ENCODE measurements at places on chromosomes 5 and 9. TPM values are rescaled to one million over a fixed set of nuclear protein-coding genes. Genes with fewer than 3 reads are reported as not detected.

Gene CHMP5
- total RNA-seq: 66.5 TPM

GRCh38 chr5:60208716-60209115, 315.2 kb upstream of the PDE4D start:
- DNase-seq: no peak

Gene TLR4
- 172 TPM for total RNA-seq

Gene IFNA2
- not detected for total RNA-seq

DNA sequence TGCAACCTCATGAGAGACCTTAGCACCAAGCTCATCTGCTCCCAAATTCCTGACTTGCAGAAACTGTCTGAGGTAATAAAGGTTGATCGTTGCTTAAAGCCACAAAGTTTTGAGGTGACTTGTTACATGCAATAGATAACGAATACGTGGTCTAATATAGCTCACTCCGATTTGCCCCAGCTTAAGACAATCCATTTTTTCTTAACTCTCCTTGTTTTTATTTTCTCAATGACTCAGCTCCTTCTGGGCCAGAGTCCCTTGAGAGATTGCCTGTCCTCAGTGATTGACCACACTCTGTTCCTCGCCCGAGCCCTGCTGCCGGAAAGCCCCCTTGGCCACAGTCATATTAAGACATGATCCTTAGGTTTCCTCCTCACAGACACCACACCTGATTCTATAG, 63.7 kb upstream of the FANCC start:
- no peak for DNase-seq

- no peak for DNase-seq
Observed at GRCh38 chr5:20360263-20360662, 372.3 kb upstream of the CDH18 start.

Gene CCNJL
- total RNA-seq: 8.5 TPM

GRCh38 chr5:130965920-130966319, 199.1 kb downstream of the HINT1 start:
- no peak for DNase-seq

- DNase-seq: no peak
Observed at GRCh38 chr9:119284118-119284517, 85.1 kb downstream of the BRINP1 start.

DNA sequence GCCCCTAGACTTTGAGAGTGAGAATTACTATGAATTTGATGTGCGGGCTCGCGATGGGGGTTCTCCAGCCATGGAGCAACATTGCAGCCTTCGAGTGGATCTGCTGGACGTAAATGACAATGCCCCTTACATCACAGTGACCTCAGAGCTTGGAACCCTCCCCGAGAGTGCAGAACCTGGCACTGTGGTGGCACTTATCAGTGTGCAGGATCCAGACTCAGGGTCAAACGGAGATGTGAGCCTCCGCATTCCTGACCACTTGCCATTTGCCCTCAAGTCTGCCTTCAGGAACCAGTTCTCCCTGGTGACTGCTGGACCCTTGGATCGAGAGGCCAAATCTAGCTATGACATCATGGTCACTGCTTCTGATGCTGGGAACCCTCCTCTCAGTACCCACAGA, 1.3 kb downstream of the PCDHGC4 start:
- DNase-seq: no peak

DNA sequence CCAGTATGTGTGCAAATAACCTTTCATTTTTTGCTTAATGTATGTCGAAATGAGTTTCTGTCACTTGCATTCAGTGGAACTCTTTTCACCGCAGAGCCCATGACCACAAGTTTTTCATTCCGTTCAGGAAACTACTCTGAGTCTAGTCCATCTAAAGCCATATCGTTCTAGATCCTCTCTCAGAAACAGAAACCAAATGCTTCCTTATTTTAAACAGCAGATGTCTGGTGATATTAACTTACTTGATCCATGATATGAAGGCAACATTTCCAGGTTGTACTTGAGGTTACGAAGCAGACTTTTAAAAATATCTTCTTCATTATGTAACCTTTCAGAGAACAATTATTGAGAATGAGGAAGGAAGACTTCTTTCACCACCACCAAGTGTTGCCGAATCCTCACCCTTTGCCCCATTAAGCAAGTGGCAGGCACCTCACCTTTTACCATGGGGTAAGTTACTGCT, 72.4 kb upstream of the GNAQ start:
- DNase-seq: no peak

Gene AQP7
- total RNA-seq: not detected

DNA sequence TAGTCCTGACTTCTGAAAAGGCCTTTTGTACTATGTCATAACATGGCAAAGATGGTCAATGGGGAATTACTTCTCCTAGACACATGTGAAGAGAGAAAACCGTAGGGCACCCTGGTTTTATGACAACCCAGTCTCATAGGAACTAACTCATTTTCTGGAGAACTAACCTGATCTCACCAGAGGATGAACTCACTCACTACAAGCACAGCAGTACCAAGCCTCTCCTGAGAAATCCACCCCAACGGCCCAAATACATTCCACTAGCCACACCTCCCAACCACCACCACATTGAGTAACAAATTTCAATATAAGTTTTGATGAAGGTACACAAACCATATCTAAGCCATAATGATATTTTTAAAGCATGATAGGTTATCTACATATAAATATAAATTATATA, 909.3 kb upstream of the CDH10 start:
- no peak for DNase-seq

- DNase-seq: no peak
Observed at GRCh38 chr5:90000351-90000750, 409.2 kb downstream of the CETN3 start.

- no peak for DNase-seq
Observed at GRCh38 chr9:137673886-137674285, 55.1 kb downstream of the EHMT1 start.

DNA sequence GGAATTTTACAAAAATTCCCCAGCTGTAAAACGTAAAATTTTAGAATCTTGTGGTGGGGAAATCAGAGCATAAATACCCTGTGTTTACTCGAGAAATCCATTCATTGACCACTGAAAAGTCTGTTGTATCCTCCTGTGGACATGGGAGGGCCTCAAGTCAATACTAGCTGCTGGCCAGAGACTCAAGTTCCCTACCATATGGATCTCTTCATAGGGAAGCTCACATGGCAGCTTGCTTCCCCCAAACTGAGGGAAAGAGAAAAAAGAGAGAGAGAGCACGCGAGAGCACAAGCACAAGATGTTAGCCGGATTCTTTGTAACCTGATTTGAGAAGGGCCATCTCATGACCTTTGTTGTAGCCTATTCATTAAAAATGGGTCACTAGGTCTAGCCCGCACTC, 591.9 kb downstream of the LRRC70 start:
- DNase-seq: no peak

Gene CCDC192
- not detected for total RNA-seq

Gene MYMK
- total RNA-seq: not detected

- DNase-seq: peak; percentile 54
Observed at GRCh38 chr5:10333154-10334006, 20.1 kb upstream of the MARCHF6 start.

GRCh38 chr9:33220681-33221567, 19.0 kb upstream of the SPINK4 start:
- no peak for DNase-seq

- no peak for DNase-seq
Observed at GRCh38 chr5:118776755-118777154, 211.6 kb downstream of the DTWD2 start.

- no peak for DNase-seq
Observed at GRCh38 chr9:93125331-93125894, 8.6 kb downstream of the NINJ1 start.

DNA sequence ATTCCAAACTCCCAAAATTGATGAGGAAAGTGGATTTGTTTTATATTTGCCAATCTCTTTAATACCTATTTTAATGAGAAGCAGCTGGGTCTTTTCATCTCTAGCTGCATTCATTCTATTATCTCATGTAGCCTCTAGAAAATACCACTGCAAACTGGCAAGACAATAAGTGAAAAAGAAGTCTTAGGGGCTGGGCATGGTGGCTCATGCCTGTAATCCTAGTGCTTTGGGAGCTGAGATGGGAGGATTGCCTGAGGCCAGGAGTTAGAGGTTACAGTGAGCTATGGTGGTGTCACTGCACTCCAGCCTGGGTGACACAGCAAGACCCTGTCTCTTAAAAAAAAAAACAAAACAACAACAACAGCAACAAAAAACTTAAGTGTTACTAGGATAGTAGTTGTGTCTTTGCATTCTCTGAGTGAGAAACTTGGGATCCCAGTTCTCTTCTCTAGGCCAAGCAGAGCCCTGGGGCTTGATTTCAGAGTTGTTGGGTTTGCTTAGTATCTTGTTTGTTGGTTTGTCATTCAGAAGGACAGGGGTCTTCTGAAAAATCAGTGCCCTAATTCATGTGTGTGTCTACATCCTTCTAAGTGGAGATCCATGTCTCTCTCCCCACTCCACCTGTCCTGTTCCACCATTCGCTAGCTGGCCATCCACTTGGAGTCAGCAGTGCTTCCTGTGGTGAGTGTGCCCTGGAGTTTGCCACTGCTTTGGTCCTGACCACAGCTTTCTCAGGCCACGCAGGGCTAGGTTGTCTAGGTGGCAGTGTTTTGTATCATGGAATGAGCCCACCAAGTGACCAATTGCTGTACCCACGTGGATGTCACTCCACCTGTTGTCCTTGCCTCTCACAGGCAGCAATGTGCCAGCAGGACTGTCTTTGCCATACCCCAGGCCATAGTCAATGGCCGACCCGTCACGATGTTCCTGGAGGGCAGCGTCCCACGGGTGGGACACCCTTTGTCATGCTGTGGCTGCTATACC, 19.5 kb downstream of the MARCHF6 start:
- no peak for DNase-seq

DNA sequence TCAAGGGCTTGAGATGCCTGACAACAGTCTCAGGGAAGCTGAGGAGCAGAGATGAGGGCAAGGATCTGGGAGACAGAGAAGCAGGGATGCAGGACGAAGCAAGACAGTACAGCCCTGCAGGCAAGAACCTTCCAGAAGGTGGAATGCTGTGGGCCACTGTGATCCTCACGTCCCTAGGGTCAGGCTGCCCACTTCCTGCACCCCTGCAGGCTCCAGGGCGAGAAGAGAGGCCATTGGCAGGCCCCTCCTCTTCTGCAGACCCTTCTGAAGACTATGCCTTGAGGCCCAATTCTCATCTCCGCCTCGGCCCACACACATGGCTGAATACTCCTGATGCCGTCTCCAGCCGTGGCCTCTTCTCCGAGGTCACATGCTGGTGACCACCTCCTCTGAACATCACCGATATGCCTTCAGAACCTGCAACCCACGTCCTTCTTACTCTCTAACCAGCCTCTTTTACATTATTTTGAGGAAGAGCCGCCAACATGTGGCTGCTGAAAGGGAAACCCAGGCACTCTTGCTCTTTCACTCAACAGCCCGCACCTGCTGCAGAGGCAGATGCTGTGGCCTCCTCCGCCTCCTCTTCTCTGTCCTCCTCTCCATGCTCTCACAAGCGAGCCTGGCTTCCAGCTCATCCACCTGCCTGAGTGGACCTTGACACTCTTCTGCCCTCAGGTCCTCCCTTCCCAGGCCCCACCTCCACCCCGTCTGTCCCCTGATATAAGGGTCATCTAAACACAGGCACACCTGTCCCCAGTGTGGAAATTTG, 181.5 kb downstream of the IRX2 start:
- no peak for DNase-seq

- DNase-seq: no peak
Observed at GRCh38 chr9:26439061-26439624, 453.5 kb downstream of the CAAP1 start.

- no peak for DNase-seq
Observed at GRCh38 chr5:117504305-117504704, 929.7 kb upstream of the SEMA6A start.

- DNase-seq: no peak
Observed at GRCh38 chr9:99114049-99114440, 9.1 kb downstream of the TGFBR1 start.

DNA sequence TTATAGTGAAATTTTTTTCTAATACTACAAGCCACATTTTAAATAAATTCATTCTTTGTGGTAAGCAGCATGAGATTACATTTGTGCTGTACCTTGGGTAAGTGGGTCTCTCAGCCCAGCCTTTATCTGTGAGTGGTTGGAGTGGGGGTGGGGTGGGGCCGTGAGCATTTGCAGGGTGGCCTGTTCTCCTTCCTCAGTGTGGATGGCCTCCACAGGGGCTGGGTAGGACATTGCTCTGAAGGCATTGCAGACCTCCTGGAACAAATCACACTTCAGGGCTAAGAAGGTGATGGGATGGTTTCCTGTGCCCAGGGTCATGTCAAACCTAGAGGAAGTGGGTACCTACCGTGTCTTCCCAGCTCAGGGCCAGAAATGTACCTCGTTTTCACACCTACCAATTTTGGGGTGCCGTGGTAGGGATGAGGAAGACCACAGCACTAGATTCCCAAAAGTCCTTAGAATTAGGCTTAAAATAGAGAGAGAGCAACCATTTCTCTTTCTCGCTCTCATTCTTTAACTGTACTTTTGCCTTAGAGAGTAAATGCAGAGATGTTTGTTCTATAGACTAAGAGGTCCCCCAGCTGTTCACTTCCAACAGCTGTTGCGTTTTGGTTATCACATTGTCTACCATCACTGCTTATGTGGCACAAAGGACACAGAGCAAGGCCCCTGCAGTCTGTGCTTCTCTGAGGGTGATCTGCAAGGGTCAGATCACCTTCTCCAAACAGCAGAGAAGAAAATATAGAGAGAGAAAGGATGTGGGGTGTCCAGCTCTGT, 83.4 kb upstream of the CTSL start:
- DNase-seq: no peak

Gene PCDHGA4
- total RNA-seq: 2.1 TPM

DNA sequence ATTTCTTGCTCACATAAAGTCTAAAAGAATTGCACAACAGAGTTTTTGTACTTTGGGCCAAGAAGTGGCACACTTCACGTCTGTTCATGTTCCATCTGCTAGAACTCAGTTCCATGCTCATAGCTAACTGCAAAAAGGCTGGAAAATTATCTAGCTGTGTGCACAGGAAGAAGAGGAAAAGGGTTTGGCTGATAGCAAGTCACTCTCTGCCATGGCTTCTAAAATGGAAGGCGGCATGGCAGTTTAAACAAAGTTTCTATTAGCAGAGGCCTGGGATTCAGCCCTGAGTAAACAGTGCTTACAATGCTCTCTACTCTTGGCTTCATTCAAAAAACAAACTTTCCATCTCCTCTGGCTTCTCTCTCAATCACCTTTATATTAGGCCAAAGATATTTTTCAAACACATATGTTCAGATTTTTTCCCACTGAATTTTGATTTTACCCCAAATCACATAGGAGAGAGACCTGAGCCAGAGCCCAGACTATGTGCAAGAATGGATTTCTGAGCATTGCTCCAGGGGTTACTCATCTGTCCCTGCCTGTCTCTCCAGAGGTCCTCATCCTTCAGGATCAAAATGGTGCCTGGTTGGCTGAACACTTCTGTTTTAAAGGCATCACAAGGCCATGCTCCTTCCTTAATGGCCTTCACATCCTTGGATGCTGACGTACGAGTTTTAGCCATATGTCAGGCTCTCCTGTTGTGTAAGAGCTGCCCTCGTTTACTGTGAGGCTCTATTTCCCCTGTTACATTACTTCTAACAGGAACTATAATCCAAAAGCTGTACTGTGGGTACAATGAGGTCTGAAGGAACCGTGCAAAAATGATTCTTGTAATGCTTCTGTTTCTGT, 226.6 kb downstream of the SAXO1 start:
- peak; percentile 21 for DNase-seq

Measured in dermis microvascular lymphatic vessel endothelial cell (primary cell).